Eye (tissue), 1 donor: ENCODE measurements at places on chromosomes 5 and 9.

GRCh38 chr9:112894699-112895098 is 4.0 kb upstream of the SLC46A2 start:
- DNase-seq: no peak

- peak; percentile 58 for DNase-seq
Measured at GRCh38 chr5:173833196-173833985, 54.8 kb upstream of the CPEB4 start.

GRCh38 chr9:117551171-117551570 is 136.3 kb upstream of the ASTN2 start:
- DNase-seq: no peak

DNA sequence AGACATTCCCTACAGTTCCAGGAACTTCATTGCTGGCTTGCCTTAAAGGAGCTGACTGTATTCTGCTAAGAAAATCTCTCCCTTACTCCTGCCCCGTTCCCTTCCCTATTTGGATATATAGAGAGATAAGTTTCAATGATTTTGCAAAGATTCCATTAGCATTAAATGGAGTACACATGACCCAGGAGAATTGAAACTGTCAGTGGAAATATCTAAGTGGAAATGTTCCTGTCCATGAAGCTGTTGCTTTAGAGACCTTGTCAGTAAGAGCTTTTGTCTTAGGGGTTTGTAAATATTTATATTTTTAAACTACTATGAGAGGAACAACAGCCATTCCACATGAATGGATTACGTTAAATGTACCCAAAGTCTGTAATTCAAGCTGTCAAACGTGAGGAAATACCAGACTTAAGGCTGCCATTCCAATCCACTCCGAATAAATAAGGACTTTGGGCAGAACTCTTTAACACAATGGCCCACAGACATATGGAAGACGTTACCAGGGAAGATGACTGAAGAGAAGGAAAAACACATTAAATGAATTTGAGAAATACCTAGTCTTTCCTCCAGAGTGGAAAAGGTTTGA is 387.1 kb upstream of the PAPPA start:
- DNase-seq: peak; percentile 41

GRCh38 chr5:54753034-54753433 is 232.4 kb downstream of the ESM1 start:
- no peak for DNase-seq

GRCh38 chr9:68706363-68707201 is 1.5 kb downstream of the PIP5K1B start:
- peak; percentile 70 for DNase-seq

DNA sequence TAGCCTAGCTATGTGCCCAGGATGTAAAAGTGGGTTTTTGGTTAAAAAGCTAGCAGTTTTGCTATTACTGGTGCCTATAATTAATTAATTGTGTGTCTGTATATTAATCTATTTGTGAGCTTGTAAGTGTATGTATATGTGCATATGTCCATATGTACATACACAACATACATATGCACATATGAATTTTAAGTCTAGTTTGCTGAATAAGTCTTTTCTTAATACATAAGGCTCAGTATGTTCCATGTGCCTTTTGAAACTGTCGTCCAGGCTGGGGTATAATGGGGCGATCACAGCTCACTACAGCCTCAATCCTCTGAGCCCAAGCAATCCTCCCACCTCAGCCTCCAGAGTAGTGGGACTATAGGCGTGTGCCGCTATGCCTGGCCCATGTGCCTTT is 10.1 kb downstream of the SH3GL2 start:
- DNase-seq: no peak

GRCh38 chr5:1034421-1034905 is 25.9 kb downstream of the NKD2 start:
- no peak for DNase-seq

DNA sequence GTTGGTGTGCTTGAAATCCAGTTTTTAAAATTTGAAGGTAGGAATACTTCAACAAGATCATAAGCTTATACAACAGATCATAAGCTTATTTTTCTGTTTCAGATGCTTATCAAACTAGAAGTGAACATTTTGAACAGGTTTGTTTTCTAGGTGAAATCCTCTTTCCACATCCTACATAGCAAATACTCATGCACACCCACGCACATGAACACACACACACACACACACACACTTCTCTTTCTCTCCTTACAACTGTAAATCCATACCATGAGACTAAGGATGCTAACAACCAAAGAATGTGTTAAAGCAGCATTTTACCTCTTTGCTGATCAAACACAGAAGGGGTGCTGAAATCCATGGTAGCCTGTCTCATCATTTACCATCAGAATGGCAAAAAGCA is 592 bp downstream of the ANKRD55 start:
- no peak for DNase-seq

DNA sequence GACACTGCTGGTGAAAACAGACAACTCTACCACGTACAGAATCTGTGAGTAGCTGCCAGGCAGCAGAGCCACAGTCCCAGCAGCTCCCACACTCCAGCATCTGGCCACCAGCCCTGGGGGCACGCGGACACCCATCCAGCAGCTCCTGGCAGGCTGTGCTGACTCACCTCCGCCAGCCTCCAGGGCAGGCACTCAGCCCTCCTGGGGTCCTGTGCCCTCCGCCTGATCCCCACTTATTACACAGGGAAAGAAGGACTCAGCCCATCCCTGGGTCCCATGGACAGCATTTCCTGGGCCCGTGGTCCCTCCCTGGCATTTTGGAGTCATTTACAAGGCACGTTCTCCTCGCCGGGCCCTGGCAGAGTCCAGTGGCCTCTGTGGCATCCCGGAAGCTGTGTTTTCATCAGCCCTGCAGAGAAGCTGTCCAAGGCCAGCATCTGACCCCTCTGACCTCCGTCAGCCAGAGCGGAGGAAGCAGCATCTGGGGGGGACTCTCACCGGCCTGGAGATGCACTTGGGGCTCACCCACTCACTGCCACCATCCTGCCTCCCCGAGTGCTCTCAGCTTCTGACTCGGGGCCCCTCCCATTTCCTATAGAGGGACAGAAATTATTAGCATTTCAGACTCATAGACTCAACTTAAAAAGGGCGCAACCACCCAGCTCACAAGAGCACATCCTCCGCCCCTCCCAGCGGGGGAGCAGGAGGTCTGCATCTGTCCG is 21.6 kb downstream of the PAEP start:
- no peak for DNase-seq

DNA sequence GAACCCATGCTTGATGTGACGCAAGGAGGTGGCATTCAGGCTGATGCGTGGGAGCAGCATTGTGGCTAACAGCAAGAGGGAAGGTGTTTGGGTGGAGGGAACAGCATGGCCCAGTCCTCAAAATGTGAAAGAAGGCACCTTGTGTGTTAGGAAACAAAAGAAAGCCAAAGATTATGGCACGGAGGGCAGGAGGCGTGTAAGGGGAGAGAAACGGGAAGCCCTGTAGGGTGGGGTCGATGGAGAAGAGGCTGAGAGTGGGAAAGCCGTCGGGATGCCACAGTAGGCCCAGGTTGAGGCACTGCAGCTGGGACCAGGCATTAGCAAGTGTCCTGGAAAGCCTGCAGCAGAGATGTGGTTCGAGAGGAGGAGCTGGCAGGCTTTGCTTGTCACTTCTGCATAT is 241.1 kb downstream of the GADD45G start:
- DNase-seq: no peak

DNA sequence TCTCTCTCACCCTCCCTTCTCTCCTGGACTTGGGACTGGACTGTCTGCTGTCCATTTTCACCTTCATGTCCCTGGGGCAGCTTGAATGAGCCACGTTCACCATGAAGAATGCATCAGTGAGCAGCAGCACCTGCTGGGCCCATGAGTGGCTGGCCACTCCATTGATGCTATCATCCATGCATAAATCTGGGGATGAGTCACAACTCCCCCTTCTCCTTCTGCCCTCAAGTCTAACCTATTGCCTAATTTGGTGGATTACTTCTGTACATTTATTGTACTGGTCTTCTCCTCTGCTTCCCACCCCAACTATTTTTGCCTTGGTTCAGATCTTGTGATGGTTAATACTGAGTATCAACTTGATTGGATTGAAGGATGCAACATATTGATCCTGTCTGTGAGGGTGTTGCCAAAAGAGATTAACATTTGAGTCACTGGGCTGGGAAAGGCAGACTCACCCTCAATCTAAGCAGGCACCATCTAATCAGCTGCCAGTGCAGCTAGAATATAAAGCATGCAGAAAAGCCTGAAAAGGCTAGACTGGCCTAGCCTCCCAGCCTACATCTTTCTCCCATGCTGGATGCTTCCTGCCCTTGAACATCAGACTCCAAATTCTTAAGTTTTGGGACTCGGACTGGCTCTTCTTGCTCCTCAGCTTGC is 46.7 kb downstream of the GDNF start:
- no peak for DNase-seq

DNA sequence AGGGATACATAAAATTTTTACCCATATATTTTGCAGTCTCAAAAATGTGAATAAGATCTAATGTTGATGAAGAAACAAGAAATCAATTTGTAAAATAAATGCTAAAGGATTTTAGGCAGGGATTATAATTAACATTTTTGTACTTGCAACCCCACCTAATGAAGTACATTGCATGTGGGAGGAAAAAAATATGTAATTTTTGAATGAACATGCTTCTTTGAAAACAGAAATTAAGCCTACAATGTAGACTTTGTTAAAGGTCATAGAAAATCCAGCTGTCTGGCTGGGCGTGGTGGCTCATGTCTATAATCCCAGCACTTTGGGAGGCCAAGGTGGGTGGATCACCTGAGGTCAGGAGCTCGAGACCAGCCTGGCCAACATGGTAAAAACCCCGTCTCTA is 15.6 kb downstream of the SLC27A6 start:
- no peak for DNase-seq

DNA sequence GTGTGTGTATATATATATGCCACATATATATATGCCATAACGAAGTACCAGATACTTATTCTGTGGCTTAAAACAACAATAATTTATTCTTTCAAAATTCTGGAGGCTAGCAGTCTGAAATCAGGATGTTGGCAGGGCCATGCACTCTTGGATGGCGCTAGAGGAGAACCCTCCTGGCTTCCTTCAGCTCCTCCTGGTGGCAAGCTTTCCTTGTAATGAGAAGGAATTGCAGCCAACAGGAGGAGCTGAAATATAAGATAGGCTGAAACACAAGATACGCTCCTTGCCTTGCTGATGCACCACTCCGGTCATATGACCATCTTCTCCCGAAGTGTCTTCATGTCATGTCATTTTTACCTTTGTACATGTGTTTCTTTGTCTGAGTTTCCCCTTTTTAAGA is 368.1 kb upstream of the CTNND2 start:
- no peak for DNase-seq

- peak; percentile 64 for DNase-seq
Measured at GRCh38 chr9:127796852-127797370, 5.8 kb upstream of the FPGS start.

- no peak for DNase-seq
Measured at GRCh38 chr9:120742951-120743416, 28.7 kb upstream of the MEGF9 start.

- no peak for DNase-seq
Measured at GRCh38 chr5:54524082-54524481, 6.5 kb downstream of the SNX18 start.

- DNase-seq: peak; percentile 87
Measured at GRCh38 chr9:135992486-135993408, 31.6 kb upstream of the UBAC1 start.

GRCh38 chr9:27590651-27591050 is 17.4 kb upstream of the C9orf72 start:
- no peak for DNase-seq

GRCh38 chr5:26791021-26791420 is 247.4 kb downstream of the CDH9 start:
- DNase-seq: no peak

DNA sequence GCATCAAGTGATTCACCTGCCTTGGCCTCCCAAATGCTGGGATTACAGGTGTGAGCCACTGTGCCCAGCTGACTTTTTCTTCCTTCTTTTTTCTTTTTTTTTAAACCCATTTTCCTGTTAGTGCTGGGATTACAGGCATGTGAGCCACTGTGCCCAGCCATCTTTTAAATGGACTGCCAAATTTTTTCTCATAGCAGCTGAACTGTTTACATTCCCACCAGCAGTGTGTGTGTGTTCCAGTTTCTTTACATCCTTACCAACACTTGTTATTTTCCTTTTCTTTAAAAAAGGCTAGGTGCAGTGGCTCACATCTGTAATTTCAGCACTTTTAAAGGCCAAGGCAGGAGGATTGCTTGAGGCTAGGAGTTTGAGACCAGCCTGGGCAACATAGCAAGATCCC is 76.9 kb downstream of the UBE2R2 start:
- no peak for DNase-seq

GRCh38 chr9:124626276-124626675 is 119.1 kb upstream of the NR5A1 start:
- DNase-seq: peak; percentile 6

DNA sequence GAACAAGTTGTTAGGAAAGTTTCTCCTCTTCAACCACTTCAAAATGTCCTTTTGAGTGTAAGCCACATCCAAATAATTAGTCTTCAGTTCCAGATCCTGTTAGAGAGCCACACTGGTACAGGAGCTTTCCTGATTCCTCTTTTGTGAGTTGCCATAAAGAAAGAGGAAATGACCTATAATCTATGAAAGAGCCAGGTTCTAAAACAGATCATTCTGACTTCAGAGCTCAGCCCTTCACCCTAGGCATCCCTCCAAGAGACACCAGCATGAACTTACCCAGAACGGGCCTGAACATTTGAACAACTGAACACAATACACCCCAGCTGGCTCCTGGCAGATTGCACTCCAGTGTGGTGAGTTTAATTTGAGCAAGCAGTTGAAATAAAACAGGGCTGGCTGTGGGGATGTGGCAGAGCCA is 25.7 kb downstream of the SLC1A1 start:
- DNase-seq: no peak

GRCh38 chr9:110157823-110158664 is 49.9 kb downstream of the C9orf152 start:
- no peak for DNase-seq

DNA sequence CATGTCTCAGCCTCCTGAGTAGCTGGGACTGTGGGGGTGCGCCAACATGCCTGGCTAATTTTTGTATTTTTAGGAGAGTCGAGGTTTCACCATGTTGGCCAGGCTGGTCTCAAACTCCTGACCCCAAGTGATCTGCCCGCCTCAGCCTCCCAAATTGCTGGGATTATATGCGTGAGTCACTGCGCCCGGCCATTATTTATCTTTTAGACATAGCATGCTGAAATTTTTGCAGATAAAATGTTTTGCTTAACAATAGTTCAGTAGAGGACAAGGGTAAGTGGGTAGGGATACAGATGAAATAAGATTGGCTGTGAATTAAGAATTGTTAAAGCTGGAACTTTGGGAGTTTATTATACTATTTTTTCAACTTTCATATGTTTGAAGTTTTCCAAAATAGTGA is 150.8 kb upstream of the GRHPR start:
- no peak for DNase-seq

GRCh38 chr5:5951953-5952352 is 426.4 kb downstream of the MED10 start:
- DNase-seq: no peak

- DNase-seq: no peak
Measured at GRCh38 chr5:140153905-140154304, 21.1 kb upstream of the CYSTM1 start.

DNA sequence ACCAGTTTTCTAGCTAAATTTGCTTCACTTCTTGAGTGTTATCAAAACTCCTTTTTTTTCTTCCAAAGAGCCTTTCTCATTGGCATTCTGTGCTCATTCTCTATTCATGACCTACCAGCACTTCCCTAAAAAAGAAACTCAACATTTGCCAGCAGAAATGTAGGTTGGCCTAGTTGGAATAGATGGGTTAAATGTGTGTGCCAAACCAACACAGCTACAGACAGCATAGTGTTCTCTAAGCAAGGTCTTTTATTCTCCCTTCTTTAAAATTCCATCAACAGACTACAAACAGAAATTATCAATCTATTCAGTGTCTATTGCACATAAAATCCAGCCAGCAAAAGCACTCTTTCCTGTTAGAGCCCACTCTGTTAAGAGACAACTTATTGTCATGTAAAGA is 255.8 kb upstream of the PUM3 start:
- no peak for DNase-seq
